ENCODE measurements at places on chromosomes 2 and 18.

DNA sequence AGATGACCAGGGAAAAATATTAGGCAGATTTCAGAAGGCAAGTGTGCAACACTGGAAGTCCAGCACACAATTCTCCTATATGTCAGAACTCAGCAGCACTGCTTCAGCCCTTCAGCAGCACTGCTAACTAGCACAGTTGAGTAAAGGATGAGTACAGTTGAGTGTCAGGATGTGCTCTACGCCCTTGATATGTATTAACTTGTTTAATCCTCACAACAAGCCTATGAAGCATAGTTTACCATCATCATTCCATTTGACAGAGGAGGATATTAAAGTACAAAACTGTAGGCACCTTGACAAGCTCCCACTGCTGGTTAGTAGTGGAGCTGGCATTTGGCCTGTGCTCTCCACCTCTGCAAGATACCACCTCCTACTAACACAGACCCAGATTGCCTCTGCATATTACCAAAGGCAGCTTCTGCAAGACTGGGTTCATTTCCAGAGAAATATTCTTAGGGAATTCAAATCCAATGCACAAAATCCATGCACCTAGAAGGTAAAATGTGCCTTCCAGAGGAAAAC lies 230.8 kb downstream of the ANAPC1 start:
- peak; percentile 14 for DNase-seq

GRCh38 chr2:19902216-19902740 lies 495 bp upstream of the TTC32 start:
- no peak for DNase-seq

- no peak for DNase-seq
These were observed 20.5 kb upstream of the SLC35F5 start for GRCh38 chr2:113776949-113777348.

DNA sequence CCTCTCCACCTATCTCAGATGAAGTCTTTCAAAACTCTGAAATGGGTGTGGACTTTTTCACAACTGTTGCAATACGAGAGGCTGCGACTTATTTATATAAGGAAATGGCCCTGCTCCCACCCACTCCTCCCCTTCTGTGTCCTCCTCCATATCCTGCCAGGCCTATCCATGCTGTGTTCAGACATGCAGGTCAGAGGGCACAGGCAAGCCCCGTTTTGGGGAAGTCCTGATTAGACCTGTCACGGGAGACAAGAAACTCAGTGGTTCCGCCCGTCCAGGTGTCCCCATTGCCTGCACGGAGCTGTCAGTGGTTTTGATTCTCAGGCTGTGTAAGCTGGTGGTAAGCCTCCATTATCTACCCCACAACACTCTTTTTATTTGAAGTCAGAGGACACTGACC lies 99.6 kb upstream of the MGAT5 start:
- no peak for DNase-seq

DNA sequence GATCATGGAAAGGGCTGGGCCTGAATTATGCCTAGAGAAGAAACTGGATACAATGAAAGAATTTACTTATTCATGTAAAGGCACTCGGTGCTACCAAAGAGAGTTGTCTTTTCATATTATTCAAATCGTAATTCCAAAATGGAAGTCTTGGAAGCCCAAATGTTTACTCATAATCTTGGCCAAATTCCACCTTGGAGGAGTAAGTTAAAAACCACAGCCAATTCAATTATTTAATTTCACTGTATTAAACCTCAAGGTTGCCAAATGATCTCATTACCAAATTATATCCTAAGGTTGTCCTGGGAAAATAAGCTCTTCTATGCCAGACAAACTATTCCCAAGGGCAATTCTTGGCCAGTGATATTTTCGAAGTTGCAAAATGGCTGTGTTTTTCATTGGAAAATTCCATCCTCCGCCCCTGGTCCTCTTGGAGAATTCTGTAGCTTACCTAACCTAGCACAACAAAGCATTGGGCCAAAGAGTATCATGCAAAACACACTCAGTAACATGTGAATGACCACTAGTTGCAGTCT lies 11.1 kb upstream of the VPS4B start:
- no peak for DNase-seq

DNA sequence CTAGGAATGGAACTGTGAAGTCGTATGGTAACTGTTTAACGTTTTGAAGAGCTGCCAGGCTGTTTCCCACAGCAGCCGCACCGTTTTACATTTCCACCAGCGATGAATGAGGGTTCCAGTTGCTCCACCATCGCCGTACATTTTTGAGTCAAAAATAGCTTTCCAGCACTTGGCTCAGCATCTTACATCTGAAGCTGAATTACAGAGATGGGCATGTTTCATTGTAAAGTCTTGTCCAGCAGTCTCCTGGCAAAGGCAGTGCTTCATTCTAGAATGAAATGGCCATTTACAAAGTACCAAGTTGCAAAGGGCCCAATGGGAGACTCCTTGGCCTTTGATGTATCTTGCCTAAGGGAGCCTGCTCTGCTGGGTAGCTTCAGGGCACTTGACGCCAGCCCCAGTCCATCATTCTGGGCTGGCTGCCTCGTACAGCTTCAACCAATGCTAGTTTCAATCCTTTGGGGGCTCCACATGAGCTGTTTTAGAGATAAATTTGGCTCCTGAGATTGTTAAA lies 45.1 kb downstream of the ATIC start:
- no peak for DNase-seq

- no peak for DNase-seq
These were observed 909 bp downstream of the NFATC1 start for GRCh38 chr18:79396431-79397246.

DNA sequence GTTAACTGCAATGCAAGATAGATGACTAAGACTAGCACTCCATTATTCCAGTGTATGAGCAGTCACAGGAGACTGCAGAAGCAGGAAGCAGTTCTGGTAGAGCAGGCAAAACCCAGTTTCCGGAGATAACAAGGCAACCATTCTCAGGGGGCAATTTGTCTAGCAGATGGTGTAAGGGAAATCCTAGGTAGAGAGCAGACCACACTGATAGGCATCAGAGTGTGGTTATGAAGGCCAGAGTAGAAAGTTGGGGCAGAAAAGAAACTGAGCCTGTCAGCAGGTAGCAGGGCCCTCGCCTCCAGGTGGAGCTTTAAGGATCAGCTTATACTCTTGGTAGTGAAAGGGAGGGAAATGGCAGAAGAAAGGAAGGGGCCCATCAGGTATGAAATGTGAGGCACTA lies 164.4 kb downstream of the PDE11A start:
- no peak for DNase-seq

GRCh38 chr2:98936353-98937351 lies 627 bp upstream of the CRACDL start:
- DNase-seq = no peak

DNA sequence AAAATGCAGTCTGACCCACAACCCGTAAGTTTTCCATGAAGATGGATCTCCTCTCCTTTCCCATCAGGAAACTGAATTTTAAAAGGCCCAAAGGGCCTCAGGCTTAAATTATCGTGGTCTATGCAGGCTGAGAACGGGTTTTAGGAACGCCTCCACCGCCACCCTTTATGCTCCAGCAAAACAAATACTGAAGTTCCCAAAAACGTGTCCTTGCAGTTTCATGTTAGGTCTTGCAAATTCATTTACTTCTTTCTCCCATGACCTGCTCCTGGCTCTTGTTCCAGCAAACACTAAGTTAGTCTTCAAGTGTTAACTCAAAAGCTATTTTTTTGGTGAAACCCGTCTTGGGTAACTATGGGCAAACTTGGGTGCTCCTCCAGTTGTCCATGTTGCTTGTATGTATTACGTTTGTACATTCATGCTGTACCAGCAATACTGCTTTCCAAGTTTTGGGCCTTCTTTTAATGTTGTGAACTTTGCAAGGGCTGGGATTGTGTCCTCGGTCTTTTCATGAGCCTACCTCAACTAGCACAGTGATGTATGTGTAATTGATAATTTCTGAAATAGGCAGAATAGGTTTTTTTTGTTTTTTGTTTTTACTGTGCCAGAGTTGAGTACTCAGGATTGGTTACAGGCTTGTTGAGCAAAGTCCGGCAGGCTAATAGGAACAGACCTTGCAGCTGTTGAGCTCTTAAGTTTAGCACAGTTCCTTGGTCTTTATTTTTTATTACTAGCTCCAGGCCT lies 1.8 kb upstream of the RNF149 start:
- no peak for DNase-seq

DNA sequence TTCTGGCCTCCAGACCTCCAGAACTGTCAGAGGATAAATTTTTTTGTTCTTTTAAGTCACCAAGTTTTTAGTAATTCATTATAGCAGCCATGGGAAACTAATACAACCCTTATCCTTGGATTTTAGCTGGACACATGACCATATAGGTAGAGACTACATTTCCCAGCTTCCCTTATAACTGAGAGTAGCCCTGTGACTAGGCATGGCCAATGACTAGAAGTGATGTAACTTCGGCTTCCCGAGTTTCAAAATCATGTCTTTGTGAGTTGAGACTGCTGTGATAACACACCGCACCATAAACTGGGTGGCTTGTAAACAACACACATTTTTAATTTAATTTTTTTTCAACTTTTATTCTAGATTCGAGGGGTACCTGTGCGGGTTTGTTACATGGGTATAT lies 134.0 kb upstream of the SERTAD2 start:
- no peak for DNase-seq

- no peak for DNase-seq
These were observed 22.5 kb downstream of the AQP12A start for GRCh38 chr2:240713928-240714746.

DNA sequence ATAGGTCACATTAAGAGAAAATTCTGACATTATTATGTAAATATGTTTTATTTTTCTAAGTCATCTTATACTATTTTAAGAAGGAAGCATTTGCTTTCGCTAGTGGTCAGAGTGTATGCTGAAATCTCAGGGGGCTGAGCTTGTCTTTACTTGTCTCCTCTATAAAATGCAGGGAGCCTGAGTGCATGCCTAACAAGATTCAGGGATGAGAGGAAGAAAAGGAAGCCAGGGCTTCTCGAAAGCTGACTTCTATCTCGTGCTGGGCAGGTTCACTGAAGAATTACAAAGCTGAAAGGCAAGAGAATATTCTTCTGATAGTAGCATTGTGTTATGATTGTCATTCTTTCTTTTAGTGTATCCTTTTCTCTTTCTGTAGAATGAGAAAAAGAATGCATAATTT lies 467.4 kb downstream of the SOX11 start:
- no peak for DNase-seq

GRCh38 chr2:12321886-12322285 lies 394.9 kb upstream of the TRIB2 start:
- no peak for DNase-seq

DNA sequence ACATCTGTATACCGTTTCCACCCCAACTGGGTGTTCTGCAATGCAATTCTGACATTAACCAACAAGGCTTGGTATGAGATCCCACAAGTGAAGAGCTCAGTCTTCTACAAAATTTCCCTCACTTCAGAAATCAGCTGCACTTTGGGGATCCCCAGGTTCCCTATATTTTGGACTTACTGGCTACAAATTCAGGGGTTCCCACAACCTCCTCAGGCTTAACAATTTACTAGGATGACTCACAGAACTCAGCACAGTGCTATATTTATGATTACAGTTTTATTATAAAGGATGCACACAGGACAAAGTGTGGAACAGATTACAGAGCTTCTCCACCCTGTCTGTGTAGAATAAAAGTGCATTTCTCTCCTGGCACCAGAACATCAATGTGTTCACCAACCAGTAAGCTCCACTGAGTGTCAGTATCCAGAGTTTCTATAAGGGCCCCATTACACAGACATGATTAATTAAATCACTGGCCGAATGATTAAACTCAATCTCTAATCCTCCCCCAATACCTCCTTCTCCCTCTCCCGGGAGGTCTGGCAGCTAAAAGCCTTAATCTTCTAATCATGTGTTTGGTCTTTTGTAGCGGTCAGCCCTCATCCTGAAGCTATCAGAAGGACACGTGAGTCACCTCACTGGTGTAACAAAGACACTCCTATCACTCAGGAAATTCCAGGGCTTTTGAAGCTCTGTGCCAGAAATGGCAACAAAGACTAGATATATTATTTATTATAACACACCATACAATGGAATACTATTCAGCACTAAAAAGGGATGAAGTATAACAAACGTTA lies 84.6 kb downstream of the SLC66A3 start:
- DNase-seq = no peak

- no peak for DNase-seq
These were observed 144.4 kb downstream of the MGAT5 start for GRCh38 chr2:134398300-134398699.

DNA sequence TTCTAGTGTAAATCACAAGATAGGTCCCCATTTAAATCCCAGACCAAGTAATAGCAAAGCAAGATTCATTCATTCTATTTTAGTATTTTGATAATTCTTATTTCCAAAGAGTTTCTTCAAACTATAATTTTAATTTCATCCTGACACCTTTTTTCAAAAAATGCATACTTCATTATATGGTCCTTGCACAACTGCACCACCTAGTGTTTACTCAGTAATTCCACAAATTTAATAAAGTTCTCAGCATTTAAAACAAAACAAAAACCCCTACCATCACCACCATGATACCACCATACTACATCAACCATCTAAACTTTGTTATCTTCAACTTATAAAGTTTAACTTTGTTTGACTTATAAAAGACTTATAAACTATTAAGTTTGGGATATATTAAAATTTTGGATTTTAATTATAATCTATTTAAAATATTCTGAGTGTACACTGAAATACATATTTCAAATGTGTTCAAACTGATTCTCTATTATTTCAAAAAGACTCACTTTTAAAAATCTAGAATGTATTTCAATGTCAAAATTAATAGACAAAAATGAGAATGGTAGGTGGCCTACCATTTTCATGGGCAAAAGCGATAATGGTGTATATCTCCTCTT lies 44.2 kb downstream of the WDPCP start:
- no peak for DNase-seq

- no peak for DNase-seq
These were observed 28.6 kb downstream of the TLK1 start for GRCh38 chr2:171132086-171132485.

- DNase-seq = no peak
These were observed 36.3 kb upstream of the GREB1L start for GRCh38 chr18:21205695-21206094.

DNA sequence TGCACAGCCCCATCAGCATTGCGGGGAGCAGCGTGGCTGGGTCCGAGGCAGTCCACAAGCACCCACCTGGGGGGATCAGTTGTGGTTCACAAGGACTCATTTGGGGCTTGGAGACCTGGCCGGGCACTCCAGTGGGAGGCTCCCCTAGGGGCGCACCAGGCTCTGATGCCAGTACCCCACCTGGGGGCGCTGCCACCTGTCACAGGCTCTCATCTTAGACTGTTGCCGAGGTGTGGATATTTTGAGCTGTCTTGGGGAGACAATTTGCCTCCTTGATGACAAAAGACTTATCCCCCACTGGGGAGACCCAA lies 3.0 kb downstream of the ADRA2B start:
- no peak for DNase-seq

DNA sequence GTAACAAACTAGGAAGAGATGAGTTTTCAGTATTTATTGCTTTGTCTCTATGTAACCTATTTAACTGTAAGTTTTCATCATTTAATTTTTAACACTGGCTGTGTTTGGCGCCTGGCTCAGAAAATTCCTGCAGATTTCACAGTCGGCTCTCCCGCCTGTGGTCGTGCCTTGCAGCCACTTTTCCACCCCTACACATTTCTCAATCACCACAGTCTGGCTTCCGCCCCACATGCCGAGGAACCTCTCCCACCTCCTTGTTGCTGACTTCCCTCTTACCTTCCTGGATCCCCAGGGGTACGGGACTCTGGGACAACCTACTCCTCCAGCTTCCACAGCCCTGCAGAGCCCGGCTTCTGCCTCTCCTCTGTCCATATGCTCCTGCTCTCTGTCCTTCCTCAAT lies 41.6 kb upstream of the MGAT4A start:
- DNase-seq = no peak

- DNase-seq = no peak
These were observed 70.6 kb upstream of the PPM1B start for GRCh38 chr2:44098050-44098449.

- DNase-seq = no peak
These were observed 2.4 kb downstream of the WDR43 start for GRCh38 chr2:28896906-28897305.

All from coronary artery (tissue), 2 donors.